ENCODE measurements at places on chromosomes 1 and 21. TPM values are rescaled to one million over a fixed set of nuclear protein-coding genes. Genes with fewer than 3 reads are reported as not detected.

DNA sequence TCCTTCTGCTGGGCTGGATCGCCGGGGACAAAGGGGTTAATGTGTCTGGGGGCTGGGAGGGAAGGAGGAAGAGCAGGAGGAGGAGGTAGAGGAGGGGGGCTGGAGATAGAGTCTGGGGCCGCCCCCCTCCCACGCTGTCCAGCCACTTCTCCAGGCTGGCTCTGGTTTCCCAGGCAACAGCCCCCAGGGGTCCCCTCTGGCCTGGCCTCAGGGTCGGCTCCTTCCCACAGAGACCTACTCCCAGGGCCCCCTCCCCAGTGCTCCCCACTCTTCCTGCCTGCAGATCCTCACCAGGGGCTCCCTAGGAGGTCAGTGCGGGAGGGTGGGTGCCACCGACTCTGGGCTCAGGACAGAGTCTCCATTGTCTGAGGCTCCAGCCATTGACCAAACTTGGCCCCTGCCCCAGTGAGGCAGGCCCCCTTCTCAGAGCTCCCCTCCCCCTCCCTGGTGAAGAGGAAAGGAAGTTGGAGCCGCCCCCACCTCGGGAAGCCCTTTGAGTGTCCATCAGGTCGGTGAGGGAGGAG is 34.1 kb downstream of the ARHGEF10L start:
- no peaks in the 10 kb centered on the region for H3K4me1 ChIP-seq
- H3K36me3 ChIP-seq = no peaks in the 10 kb centered on the region
- H3K27ac ChIP-seq = no peak overlapping the region
- no peak overlapping the region for H3K4me3 ChIP-seq

DNA sequence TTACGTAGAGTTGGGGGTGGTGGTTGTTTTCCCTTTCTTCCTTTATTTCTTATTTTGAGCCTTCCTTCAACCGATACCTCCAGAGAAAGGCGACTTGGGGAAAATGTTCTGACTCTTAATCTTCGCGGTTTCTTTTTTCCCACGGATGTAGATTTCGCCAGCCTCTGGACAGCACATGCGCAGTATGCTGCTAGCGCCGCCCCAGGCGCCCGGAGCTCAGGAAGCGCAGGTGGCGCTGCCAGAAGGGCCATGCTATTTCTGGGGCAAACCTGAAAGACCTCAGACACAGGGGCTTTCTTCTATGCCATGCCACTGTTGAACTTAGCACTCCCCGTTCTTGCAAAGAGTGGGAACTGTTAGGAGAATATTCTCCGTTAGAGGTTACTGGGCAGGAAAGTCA is 392.1 kb downstream of the KIF26B start:
- H3K27me3 ChIP-seq = no peaks in the 10 kb centered on the region
- DNase-seq = no peak
- H3K4me3 ChIP-seq = no peak overlapping the region
- H3K36me3 ChIP-seq = no peaks in the 10 kb centered on the region
- H3K27ac ChIP-seq = no peak overlapping the region
- no peaks in the 10 kb centered on the region for H3K4me1 ChIP-seq

DNA sequence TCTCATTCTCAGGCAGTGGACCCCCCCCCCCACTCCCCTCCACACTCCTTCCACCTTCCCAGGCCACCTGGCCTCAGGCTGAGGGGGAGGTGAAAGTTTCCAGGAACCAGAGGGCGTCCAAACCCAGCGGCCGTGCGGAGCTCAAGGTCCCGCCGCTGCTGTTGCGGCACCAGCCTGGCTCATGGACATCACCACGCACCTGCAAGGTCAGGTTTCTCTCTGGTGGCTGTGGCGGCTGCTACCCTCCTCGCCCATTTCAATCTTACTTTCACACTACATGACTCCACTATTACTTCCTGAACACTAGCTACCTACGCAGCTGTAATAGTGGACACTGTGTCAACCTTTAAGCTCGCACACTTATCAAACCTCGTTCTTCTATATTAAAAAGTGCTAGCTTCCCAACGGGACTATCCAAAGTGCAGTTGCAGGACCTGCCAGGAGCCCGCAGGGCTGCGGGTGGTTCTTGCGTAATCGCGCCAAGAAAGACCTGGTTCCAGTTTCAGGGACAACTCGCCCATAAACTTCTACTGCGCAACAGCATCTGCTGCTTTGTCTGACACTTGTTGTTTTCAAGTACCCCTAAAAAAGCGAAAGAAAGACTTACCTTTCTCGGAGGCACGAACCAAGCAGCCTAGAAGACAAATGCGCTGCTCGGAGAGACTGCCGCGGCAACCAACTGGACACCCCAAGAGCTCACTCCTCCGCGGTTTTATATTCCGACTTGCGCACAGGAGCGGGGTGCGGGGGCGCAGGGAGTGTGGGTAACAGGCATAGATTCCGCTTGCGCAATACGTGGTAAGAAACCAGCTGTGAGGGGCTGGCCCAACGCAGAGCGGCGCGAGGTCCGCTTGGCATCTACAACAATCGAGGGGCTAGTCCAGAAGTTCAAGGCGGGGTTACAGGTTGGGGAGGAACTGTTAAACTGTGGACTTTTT is at the start of gene DIRAS3:
DIRAS3 (minus strand) TSS at position 687 of the 938 bp plus-strand sequence. CDS start 3,330 bp downstream, outside the sequence.
- H3K4me1 ChIP-seq = no peaks in the 10 kb centered on the region
- no peak for DNase-seq
- no peaks in the 10 kb centered on the region for H3K36me3 ChIP-seq
- H3K4me3 ChIP-seq = no peak within 1 kb of the TSS
- no peaks in the 10 kb centered on the region for H3K27me3 ChIP-seq

DNA sequence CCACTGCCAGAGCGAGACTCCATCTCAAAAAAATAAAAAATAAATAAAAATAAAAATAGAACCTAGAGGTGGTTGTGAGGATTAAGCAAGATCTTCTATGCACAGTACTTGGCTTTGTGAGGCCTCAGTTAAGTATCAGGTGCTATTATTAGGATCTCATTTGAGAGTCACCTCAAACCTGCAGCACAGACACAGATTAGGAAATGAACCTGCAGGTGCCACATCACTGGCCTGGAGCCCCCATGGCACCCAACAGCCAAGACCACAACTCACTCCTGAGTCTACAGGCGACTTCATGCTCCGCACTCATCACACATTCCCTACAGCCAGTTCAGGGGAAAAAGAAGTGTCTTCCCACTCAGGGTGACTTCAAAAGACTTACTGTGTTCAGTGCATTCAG is 176.8 kb downstream of the SLC45A1 start:
- H3K36me3 ChIP-seq = peaks cover 42% of the 10 kb centered on the region
- H3K4me3 ChIP-seq = no peak overlapping the region
- DNase-seq = no peak
- no peaks in the 10 kb centered on the region for H3K4me1 ChIP-seq
- H3K27ac ChIP-seq = no peak overlapping the region
- H3K27me3 ChIP-seq = no peaks in the 10 kb centered on the region

DNA sequence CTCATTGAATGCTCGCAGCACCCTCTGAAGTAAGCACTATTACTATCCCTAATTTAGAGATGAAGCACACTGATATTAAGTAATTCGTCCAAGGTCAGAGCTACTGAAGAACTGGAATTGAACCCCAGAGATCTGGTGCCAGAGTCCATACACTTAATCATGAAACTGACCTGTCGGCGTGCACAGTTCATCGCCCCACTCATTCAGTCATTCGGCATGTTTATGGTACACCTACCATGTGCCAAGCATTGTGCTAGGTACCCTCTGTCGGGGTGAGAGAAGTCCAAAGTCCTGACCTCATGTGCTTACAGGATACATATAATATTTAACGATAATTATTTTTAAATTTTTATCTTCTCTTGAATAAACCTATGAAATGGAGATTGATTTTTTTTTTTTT is 5.6 kb upstream of the CENPS start:
- no peaks in the 10 kb centered on the region for H3K36me3 ChIP-seq
- H3K27ac ChIP-seq = no peak overlapping the region
- H3K4me1 ChIP-seq = peaks cover 3% of the 10 kb centered on the region
- H3K4me3 ChIP-seq = no peak overlapping the region
- DNase-seq = no peak
- no peaks in the 10 kb centered on the region for H3K27me3 ChIP-seq

DNA sequence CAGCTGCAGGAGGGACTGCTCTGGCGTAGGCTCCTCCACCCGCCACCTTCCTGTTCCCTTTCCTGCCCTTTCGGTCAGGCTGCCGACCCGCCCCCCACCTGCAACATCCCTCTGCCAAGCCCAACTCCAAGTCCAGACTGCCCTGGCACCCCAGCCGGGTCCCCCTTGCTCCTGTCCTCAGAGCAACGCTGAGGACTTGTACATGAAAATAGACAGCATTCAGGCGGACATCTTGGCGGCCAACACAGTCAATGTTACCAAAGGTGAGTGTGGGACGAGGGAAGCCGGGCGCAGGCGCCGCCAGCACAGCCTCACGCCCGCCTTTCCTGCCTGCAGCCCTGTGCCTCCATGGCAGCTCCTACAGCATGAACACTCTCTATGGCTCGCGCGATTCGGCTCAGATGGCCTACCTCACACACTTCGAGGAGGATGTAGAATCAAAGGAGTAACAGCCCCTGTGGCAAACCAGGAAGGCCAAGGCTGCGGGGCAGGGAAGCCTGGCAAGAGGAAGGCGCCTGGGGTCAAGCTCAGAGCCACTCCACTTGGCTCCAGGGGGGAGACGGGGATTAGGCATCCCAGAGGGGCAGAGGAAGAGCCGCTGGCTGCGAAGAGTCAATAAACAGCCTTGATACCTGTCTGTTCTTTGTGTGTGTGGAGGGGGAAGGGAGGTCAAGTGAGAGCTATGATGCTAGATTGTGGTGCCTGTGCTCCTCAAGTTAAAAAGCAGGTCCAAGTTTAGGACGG is 5.8 kb downstream of the RNU5D-1 start:
- H3K27me3 ChIP-seq = no peaks in the 10 kb centered on the region
- no peak for DNase-seq
- H3K4me1 ChIP-seq = peaks cover 24% of the 10 kb centered on the region
- H3K36me3 ChIP-seq = no peaks in the 10 kb centered on the region
- peak overlapping the region; percentile 72 for H3K27ac ChIP-seq

Gene MED8
- polyA plus RNA-seq = 53.8 TPM

Gene RNF223
- polyA plus RNA-seq = not detected
